ENCODE measurements at places on chromosomes 4 and X. TPM values are rescaled to one million over a fixed set of nuclear protein-coding genes. Genes with fewer than 3 reads are reported as not detected.

- DNase-seq, result no peak
Measured at GRCh38 chr4:23476515-23477090, 413.2 kb downstream of the PPARGC1A start.

QRFPR gene
- 1.6 TPM for polyA plus RNA-seq

- DNase-seq, result no peak
Measured at GRCh38 chr4:7524064-7524682, 89.4 kb upstream of the PSAPL1 start.

DNA sequence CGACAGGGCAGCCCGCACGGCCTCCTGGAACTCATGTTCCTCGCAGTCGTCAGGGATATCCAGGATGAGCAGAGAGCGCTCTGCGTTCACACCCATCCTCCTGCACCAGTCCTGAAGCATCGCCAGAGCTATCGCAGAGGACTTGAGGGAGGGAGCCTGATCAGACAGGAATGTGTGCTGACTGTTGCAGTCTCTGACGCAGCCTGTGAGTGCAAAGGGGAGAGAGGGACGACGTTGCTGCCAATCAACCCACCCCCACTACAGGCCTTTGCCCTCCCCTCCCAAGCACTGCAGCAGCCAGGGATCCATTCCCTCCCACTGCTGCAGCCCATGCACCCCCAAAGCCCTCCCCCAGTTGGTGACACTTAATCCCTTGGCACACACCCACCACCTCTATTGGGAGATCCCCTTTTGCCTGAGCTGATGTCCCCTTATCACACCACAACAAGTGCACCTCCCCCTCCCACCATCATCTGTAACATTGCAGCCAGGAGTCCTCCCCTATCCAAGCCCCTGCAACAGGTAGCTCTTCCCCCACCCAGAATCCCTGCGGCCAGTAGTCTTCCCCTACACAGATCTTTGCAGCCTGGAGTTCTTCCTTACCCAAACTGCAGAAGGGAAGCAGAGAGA, 897 bp downstream of the PNMA6F start:
- no peak for DNase-seq

GRCh38 chrX:20432746-20433387, 166.2 kb upstream of the RPS6KA3 start:
- no peak for DNase-seq

- DNase-seq, result no peak
Measured at GRCh38 chr4:145177511-145177905, 2.9 kb downstream of the OTUD4 start.

DNA sequence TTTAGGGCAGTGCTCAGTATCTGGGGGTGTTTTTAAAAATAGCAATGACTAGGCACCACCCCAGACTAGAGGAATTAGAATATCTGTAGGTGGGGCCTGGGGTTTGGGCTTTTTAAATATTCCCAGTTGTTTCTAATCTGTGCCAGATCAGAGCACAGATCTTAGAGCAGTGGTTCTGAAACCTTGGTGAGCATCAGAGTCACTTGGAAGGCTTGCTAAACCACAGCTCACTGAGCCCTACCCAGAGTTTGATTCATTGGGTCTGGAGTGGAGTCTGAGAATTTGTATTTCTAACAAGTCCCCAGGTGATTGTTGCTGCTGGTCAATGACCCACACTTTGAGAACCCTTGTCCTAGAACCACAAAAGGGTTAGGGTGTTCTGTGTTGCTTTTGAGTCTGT, 16.7 kb downstream of the HADH start:
- DNase-seq, result no peak

LEF1 gene
- 53.5 TPM for polyA plus RNA-seq

DNA sequence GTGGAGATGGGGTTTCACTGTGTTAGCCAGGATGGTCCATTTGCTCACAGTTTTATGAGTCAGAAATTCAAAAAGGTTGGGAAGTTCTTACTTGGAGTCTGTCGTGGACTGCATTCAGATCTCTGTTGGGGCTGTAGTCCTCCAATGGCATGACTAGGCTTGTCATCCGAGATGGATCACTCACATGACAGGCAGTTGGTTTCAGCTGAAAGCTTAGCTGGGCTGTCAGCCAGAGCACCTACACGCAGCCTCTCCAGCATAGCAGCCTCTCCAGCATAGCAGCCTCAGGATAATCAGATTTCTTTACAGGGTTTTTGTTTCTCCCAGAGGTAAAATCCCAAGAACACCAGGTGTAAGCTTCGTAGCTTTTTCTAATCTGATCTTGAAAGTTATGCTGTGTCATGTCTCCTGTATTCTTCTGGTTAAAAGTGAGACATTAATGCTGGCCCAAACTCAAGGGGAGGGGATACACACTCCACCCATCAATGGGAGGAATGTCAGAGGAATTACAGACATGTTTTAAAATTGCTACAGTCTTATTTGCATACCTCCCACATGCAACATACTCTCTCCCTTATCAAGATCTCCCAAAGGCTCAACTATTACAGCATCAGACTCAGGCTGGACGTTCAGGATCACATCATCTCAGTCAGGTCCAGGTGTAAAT, 31.6 kb upstream of the SOD3 start:
- DNase-seq, result no peak

- no peak for DNase-seq
Measured at GRCh38 chrX:131219271-131219670, 69.8 kb downstream of the IGSF1 start.
